Activated CD8-positive, alpha-beta memory T cell treated with anti-CD3 and anti-CD28 coated beads, Interleukin-2, amount 50 U/mL, for 48 hours (primary cell): ENCODE measurements at places on chromosomes 13 and 19.
A peak's percentile ranks its signal among the peaks of the same experiment; 100 is the strongest.

DNA sequence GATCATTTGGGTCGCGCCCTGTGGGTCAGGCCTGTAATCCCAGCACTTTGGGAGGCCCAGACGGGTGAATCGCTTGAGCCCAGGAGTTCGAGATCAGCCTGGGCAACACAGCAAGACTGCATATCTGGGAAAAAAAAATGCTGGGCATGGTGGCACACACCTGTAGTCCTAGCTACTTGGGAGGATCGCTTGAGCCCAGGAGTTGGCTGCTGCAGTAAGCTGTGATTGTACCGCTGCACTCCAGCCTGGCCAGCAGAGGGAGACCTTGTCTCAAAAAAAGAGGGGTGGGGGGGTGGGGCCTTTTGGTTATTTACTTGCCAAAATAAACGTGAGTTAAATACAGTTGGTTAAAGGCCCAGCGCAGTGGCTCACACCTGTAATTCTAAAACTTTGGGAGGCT lies 9.8 kb upstream of the ZNF544 start:
- peak; percentile 59 for DNase-seq

DNA sequence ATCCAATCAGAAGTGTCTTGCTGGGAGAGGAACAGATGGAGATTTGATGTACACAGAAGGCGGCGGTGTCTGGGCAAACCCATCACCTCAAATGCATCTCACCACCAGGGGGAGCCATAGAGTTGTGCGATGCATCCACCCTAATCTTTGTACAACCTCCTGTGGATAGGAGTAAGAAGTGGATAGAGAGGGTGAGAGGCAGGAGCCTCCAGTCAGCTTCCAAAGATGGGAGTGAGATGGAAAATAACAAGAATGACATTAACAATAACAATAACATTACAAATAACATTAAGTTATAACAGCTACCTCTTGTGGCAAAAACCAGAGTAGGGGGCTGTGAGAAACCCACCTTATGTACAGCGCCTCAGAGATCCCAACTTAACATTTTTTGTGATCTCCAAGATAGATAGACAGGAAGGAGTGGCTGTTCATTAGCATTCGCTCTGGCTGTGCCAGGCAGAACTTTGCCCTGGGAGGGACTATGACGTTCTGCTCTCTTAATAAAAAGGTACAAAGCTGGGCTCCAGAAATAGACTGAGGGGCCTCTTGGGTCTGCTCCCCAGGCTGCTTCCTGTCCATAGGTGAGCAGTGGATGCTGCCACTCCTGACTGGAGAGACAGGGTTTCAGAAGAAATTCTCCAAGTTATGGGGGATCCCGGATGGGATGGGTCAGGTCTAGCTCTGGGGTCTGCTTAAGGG lies 5.2 kb upstream of the CEACAM18 start:
- DNase-seq: peak; percentile 99

- DNase-seq: peak; percentile 66
These were observed 122.1 kb downstream of the COG6 start for GRCh38 chr13:39777527-39778061.

- no peak for DNase-seq
These were observed 9.5 kb upstream of the URAD start for GRCh38 chr13:27997904-27998522.

DNA sequence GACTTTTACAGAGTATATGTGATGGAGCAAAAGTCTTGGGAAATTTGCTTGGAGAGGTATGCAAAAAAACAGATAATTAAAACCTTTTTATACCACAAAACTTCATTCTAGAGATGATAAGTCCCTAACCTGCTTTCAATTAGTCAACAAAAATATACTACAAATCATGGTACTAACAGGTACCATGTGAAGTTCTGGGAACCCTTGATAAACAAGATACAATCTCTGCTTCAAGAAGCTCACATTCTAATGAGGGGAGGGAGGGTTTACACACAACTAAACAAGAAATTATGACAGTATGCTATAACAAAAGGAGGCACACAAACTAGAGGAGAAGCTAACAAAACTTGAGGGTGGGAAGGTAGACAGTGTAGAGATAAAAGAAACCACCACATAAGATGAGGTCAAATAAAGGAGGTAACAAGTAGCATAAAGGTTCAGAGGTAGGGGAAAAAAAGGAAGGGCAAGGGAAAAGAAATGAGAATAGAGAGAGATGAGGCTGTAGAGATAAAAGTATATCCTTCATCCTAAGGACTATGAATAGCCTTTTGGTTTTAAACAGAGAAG lies 91.4 kb downstream of the MYCBP2 start:
- no peak for DNase-seq

DNA sequence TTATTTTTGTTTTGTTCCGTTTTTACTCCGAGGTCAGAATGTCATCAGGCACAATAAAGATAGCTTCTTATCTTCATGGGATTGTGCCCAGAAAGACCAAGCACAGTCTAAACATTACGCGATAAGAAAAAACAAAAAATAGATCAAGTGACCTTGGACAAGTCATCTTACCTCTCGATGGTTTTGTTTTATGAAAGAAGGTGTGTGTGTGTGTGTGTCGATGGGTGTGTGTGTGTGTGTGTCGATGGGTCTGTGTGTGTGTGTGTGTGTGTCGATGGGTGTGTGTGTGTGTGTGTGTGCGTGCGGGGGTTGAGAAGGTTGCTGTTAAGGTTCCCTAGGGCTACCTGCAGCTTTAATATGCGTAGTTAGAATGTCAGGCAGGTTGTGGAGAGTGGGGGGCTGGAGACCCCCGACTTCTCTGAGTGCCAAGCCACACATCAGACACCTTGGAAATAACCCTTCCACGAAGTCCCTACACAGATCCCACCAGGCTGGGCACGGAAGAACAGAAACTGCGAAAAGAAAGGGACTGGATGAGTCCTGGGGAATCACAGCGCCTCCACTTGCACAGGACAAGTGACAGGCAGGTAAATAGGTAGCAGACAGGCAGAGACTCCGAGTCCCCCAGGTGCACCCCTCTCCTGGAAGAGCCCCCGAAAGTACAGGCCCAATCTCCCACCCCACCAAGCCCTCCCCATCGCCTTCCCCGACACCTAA lies 458 bp upstream of the ATP8A2 start:
- no peak for DNase-seq

DNA sequence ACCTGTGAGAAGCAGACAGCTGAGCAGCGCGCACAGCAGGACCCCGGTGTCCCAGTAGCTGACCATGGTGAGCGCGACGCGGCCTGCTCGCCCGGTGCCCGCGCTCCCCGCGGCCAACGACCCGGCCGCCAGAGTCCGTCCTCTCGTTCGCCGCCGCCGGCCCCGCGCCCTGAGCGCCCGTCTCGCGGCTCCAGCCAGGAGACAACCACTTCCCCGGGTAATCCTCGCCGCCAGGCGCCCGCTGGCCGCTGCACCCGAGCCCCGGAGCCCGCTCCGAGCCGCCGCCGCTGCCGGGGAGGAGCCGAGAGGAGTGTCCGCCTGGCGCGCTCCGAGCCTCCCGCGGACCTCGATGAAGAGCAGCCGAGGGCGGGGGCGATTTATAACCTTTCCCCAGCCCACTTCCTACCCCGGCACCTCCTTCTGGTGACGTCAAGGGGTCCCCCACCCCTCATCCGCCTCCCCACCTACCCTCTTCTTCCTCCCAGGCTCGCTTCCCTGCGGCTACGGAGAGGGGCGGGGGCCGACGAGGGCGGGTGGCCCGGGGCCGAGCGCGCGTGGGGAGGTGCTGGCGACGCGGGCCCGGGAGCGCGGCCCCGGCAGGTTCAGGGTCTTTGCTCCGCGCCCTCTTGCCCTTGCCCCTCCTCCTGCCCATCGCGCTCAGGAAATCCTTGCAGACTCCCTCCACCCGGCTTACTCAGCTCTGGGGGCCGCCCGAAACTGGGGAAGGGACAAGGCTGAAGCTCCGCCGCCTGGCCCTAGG lies at the start of gene FLT1:
TSS of gene FLT1 (minus strand) at position 351 of the 760 bp plus-strand sequence. CDS start at position 66, 285 bp downstream.
- peak; percentile 74 for DNase-seq

DNA sequence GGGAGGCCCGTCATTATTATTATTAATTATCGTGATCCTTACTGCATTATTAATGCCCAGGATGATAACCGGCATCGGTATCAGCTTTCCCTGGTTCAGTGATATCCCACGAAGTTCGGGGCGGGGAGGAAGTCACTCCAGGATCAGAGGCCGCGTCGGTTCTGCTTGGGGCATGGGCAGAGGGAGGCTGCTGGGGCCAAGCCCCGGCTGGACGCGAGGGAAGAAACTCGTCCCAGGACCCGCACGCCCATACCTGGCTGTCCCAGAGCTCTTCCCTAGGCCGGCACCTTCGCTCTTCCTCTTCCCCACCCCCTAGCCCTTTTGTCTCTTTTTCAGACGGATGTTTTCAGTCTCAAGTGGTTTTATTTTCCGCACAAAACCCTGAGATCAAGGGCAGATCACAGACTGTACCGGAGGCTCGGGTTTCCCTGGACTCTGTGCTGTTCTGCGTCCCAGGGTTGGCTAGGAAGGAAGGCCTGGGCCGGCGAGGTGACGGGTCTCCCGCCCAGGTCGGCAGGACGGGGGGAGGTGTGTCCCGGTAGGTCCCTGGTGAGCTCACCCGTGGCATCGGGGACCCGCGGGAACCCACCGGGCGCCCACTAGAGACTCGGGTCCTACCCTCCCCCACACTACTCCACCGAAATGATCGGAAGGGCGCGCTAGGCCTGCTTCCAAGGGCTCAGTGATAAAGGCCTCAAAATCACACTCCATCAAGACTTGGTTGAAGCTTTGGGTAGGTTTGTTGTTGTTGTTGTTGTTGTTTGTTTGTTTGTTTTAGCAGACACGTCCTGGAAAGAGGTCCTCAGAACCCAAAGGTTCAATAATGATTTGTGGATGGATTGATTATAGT lies 7.9 kb downstream of the ZIC2 start:
- no peak for DNase-seq

DNA sequence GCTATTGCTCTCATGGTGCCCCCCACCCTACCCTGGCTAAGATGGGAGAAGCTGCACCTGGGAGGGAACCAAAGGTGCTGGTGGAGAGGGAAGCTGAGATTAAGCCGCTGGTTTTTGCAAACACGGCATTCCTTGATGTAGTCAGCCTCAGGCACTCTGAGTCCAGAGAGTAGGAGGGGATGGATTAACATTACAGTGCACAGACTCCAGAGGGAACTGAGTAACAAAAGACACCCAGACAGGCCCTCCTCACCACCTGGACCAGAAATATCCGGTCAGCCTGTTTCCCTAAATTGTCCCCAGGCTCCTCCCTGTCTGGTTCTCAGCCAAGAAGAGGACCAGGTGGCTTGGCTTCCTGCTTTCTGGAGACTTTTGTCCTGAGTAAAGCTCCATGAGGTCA lies 28.9 kb upstream of the PABPC3 start:
- DNase-seq: no peak

- no peak for DNase-seq
These were observed 471 bp downstream of the FUT1 start for GRCh38 chr19:48751845-48752495.

GRCh38 chr19:49749771-49750170 lies 13.3 kb downstream of the TSKS start:
- no peak for DNase-seq

- DNase-seq: no peak
These were observed 610.6 kb upstream of the PRR20A start for GRCh38 chr13:56530096-56530495.

- DNase-seq: no peak
These were observed 18.0 kb downstream of the ZAR1L start for GRCh38 chr13:32297206-32297605.

DNA sequence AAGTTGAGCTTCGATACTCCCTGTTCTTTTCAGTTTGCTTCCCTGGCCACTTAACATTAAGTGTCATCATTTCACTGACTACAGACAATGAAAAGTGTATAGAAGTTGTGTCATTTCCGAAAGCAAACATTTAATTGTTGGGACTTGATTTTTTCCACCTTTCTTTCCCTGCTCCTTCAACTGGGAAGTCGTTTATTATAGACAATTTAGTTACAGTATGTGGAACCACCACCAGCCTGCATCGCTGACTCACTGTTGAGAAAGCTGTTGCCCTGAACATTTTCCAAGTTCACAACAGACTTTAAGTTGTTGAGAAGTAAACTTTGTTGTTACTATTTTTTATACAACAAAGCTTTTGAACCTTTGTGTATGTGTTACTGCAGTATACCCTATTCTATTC lies 788.4 kb upstream of the PRR20A start:
- no peak for DNase-seq

DNA sequence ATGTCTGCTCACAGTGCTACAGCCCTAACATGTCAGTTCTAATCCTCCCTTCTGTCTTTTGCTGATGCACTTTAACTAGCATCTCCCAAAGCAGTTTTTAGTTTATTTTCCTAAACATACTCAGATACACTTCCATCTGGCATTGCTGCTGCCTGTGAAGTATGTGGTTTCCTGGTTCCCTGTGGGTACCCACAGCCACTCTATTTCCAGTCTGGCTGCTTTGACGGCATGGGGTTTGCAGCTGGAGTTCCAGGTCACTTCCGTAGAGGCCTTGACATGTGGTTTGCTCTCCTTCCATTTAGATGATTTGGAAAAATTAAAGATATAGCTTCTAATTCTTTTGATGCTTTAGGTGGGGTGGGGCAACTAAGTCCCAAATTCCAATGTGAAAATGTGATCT lies 375.5 kb downstream of the PCDH20 start:
- no peak for DNase-seq

GRCh38 chr13:113554333-113554700 lies 30.2 kb upstream of the TFDP1 start:
- peak; percentile 12 for DNase-seq

DNA sequence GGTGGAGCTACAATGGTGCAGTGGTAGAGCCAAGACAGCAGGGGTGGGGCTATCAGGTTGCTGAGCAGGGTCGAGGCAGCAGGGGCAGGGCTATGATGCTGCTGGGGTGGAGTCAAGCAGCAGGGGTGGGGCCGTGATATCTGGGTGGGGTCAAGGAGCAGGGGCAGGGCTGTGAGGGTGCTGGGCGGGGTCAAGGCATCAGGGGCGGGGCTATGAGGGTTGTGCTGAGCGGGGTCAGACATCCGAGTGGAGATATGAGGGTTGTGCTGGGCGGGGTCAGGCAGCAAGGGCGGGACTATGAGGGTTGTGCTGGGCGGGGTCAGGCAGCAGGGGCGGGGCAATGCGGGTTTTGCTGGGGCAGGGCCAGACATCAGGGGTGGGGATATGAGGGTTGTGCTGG lies 14.7 kb downstream of the HCN2 start:
- DNase-seq: peak; percentile 80

- DNase-seq: peak; percentile 67
These were observed 1.1 kb downstream of the PIP5K1C start for GRCh38 chr19:3698974-3699740.

- DNase-seq: no peak
These were observed 21.5 kb downstream of the CPT1C start for GRCh38 chr19:49712397-49712859.

DNA sequence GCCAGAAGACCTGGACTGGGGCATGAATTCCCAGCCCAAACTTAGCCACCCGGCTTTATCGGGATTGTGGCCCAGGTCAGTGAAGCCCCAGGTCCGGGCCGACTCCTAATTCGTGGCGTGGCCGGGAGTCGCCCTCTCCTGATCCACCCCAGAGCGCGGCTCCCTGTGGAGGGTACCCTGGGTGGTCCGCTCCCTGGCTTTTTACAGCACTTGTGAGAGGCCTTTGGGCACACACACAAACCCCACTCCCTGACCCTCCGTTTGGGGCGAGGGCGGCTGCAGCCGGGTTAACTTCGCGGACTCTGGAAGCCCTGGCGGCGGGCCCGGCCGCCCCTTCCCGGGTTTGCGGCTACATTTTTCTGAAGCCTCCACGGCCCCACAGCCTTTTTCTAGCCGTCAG lies 56.4 kb downstream of the ZNF568 start:
- DNase-seq: no peak
